Breast epithelium (tissue), 4 donors: ENCODE measurements at places on chromosomes 1 and 21.
A peak's percentile ranks its signal among the peaks of the same experiment; 100 is the strongest.

DNA sequence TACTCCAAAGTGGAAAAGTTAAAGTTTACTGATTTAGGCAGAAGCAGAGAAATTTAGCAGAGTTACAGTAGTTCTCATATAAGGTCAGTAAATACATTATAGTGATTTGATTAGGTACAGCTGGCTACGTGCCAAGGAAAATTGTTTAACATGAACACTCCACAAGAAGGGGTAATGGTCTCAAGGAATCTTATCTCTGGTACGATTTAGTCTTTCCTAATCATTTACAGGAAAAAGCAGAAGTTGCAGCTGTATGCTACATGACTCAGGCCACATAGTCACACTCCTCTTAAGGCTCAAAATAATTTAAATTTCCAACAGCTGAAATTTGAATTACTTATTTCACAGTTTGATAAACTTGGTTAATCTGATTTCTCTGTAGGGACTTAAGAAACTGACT lies 36.9 kb upstream of the OR2B11 start:
- H3K4me3 ChIP-seq, result no peak overlapping the region
- no peaks in the 10 kb centered on the region for H3K27me3 ChIP-seq
- no peaks in the 10 kb centered on the region for H3K36me3 ChIP-seq

- peaks cover 3% of the 10 kb centered on the region for H3K36me3 ChIP-seq
- H3K27ac ChIP-seq, result peak overlapping the region; percentile 65
- no peaks in the 10 kb centered on the region for H3K4me1 ChIP-seq
- no peaks in the 10 kb centered on the region for H3K27me3 ChIP-seq
Observed at GRCh38 chr1:45621895-45622523, 1.8 kb downstream of the CCDC17 start.

- no peaks in the 10 kb centered on the region for H3K36me3 ChIP-seq
- H3K4me3 ChIP-seq, result peak overlapping the region; percentile 79
- no peak for DNase-seq
- H3K27me3 ChIP-seq, result no peaks in the 10 kb centered on the region
- no peaks in the 10 kb centered on the region for H3K4me1 ChIP-seq
Observed at GRCh38 chr1:210251680-210252490, 19.3 kb downstream of the SERTAD4 start.

- H3K4me1 ChIP-seq, result no peaks in the 10 kb centered on the region
- no peak overlapping the region for H3K27ac ChIP-seq
- H3K36me3 ChIP-seq, result no peaks in the 10 kb centered on the region
- H3K4me3 ChIP-seq, result no peak overlapping the region
- H3K27me3 ChIP-seq, result no peaks in the 10 kb centered on the region
Observed at GRCh38 chr1:60621368-60621851, 461.0 kb upstream of the NFIA start.

DNA sequence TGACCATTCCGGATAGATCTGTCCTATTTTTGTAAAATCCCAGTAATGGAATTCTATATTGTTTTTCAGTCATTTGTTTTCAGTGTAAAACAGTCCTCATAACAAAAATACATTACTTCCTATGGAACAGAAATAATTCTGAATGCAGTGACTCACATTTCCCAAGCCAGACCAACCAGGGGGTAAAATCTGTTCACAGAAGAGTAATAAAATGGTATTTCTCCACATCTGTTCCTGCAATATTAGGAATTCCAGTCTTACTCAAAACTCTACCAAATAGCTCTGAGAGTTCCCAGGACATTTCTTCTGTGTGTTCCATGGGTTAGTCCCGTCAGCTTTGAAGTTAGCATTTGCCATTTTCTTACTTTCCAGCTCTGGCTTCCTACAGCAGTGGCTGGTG lies 2.6 kb upstream of the DDR2 start:
- DNase-seq, result no peak
- no peaks in the 10 kb centered on the region for H3K36me3 ChIP-seq
- H3K27ac ChIP-seq, result peak overlapping the region; percentile 87
- no peaks in the 10 kb centered on the region for H3K4me1 ChIP-seq
- no peak overlapping the region for H3K4me3 ChIP-seq

DNA sequence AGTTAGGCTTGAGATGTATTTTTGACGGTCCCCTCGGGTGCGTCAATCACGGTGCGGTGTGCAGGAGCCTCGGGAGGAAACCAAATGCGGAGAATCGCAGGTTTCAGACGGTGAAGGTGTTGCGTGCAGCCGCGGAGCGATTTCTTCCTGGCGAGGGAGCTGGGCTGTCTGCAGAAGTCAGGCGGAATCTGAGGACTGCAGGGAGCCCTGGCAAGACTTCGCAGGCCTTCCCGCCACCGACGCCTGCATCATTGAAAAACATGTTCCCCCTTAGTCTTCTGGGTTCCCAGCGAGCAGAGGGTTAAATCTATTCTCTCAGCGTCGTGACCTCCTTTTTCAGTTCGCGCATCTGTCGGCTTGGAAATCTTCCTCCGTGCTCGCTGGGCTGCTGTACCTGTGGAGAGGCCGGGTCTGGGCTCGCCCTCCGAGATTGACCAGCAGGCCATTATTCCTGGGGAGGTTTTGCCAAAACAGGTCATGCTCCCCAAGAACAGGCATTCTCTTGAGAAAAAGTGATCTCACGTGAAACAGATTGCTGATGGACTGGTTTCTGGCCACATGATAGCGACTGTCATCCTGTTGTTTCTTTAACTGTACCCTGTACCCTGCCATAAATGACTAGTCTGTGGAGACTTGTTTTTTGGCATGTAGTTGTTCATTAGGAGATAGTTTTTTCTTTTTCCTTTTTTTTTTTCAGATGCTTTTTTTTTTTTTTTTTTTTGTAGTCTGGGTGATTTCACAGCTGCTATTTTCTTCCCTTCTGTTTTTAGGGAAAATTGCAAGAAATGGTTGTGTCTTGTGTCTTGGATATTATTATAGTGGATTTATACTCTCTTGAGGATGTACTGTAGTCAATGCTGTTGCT lies 894 bp downstream of the EPB41 start:
- DNase-seq, result no peak
- no peaks in the 10 kb centered on the region for H3K4me1 ChIP-seq
- peak overlapping the region; percentile 45 for H3K4me3 ChIP-seq
- H3K27ac ChIP-seq, result no peak overlapping the region
- no peaks in the 10 kb centered on the region for H3K36me3 ChIP-seq

DNA sequence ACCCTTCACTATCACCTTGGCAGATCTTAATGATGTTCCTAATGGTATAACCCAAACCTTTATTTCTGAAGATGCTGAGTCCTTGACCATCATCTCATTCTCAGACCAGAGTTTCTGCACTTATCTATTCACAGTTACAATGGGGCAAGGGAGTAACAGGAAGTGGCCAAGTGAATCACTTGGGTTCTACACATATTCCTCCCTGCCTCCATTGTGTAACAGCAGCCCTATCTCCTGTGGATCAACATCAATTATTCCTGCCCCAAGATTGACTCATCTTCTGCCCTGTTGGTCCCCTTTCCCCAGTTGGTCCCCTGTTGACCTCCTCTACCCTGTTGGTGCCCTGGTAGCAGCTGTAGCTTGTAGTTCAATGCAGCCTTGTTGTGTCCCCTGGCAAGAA lies 10.3 kb upstream of the S100A7 start:
- no peak overlapping the region for H3K4me3 ChIP-seq
- no peak overlapping the region for H3K27ac ChIP-seq
- no peaks in the 10 kb centered on the region for H3K36me3 ChIP-seq
- no peaks in the 10 kb centered on the region for H3K27me3 ChIP-seq
- DNase-seq, result no peak

GRCh38 chr1:228337711-228338520 lies 68.7 kb downstream of the TRIM11 start:
- H3K27me3 ChIP-seq, result no peaks in the 10 kb centered on the region
- H3K4me1 ChIP-seq, result no peaks in the 10 kb centered on the region
- H3K27ac ChIP-seq, result no peak overlapping the region
- no peak overlapping the region for H3K4me3 ChIP-seq

DNA sequence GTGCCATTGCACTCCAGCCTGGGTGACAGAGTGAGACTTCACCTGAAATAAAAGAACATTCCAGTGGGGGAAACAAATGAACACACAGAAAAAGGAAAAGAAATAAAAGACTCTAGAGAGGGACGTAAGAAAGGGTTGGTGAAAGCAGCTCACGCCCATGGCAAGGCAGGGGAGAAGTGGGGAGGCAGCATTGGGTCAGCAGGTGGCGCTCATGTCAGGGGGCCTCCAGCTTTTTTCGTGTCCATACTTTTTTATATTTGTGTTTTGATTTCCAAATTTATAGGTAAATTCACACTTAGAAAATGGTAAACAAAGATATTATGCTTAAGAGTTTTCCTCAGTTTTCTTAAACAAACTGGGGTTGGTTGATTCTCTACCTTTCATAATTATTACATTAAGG lies 45.5 kb downstream of the VPS13D start:
- no peak for DNase-seq
- H3K27me3 ChIP-seq, result no peaks in the 10 kb centered on the region
- peaks cover 9% of the 10 kb centered on the region for H3K36me3 ChIP-seq
- no peak overlapping the region for H3K27ac ChIP-seq
- H3K4me1 ChIP-seq, result no peaks in the 10 kb centered on the region
- no peak overlapping the region for H3K4me3 ChIP-seq

- no peaks in the 10 kb centered on the region for H3K36me3 ChIP-seq
- no peaks in the 10 kb centered on the region for H3K4me1 ChIP-seq
- H3K27me3 ChIP-seq, result peaks cover 4% of the 10 kb centered on the region
- DNase-seq, result no peak
- no peak overlapping the region for H3K27ac ChIP-seq
Observed at GRCh38 chr1:115429241-115429640, 91.2 kb upstream of the NGF start.

GRCh38 chr1:163820226-163820625 lies 498.5 kb downstream of the NUF2 start:
- no peak for DNase-seq
- no peak overlapping the region for H3K27ac ChIP-seq
- no peaks in the 10 kb centered on the region for H3K36me3 ChIP-seq
- no peak overlapping the region for H3K4me3 ChIP-seq

DNA sequence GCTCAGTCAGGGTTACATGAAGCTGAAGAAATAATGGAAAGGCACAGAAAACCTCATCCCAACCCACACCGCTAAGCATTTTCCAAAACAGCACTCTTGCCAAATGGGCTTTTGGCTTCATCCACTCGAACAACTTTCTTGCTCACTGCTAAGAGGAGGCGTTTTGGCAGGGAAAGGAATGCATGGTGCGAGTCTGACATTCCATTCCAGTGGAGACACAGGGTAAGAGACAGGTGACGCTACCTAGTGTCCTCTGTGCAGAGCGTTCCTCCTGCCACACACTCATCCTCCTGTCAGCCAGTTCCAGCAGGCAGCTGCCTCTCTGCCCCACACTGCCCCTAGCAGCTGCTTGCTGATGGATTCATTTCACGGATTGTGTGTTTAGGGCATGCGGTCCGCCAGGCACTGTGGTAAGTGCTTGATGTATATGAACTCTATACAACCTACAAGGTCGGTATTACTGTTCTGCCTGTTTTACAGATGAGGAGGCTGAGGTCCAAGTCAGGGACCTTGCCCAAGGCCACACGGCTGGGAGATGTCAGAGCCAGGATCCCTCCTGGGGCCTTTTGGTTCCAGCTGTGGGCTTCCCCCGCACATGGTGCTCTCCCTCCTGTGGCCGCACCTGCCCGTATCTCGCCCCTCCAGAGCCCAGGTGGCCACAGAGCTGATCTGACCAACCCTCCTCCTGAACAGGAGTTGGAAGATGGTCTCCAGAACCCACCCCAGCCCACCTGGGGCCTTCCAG lies 25.7 kb upstream of the BACE2 start:
- peaks cover 7% of the 10 kb centered on the region for H3K4me1 ChIP-seq
- H3K36me3 ChIP-seq, result no peaks in the 10 kb centered on the region
- DNase-seq, result peak; percentile 64
- peak overlapping the region; percentile 11 for H3K4me3 ChIP-seq
- no peaks in the 10 kb centered on the region for H3K27me3 ChIP-seq

DNA sequence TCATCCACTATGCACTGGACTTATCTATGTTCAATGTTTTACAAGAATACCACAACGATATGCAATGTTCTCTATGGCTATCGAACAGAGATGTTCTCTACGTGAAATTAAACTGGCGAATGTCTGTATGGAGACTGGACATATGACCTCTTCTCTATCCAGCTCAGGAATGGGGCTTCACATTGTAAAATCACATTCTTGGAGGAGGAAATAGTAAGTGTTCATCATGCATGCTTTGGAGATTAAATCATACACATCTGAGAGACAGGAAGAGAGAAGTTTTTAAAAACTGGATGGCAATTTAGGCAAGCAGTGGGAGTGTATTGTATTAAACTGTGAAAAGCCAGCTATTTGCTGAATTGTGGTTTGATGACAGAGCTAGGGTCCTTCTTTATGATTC lies 47.9 kb upstream of the RGL1 start:
- no peak for DNase-seq
- no peak overlapping the region for H3K4me3 ChIP-seq
- no peak overlapping the region for H3K27ac ChIP-seq
